Adipose tissue (tissue), 3 donors: ENCODE measurements at places on chromosomes 3 and 15. TPM values are rescaled to one million over a fixed set of nuclear protein-coding genes. Genes with fewer than 3 reads are reported as not detected.

Gene PLA2G4E
- not detected for polyA plus RNA-seq

Gene RTP1
- polyA plus RNA-seq: not detected

Gene ZNF445
- 2.2 TPM for polyA plus RNA-seq

Gene RHOV
- 14.6 TPM for polyA plus RNA-seq

Gene SAMD7
- not detected for polyA plus RNA-seq

Gene THUMPD3
- 14.3 TPM for polyA plus RNA-seq

Gene FGF7
- polyA plus RNA-seq: 3.1 TPM

Gene SLC24A5
- polyA plus RNA-seq: not detected

Gene RLBP1
- polyA plus RNA-seq: not detected
